ENCODE measurements at places on chromosomes 2 and 18.

GRCh38 chr2:172225786-172226185, 123.1 kb upstream of the DLX2 start:
- no peak for DNase-seq

GRCh38 chr2:61759005-61759404, 94.9 kb downstream of the FAM161A start:
- peak; percentile 80 for DNase-seq

GRCh38 chr2:38653715-38654527, 12.0 kb upstream of the GALM start:
- DNase-seq, result no peak

- DNase-seq, result no peak
Measured at GRCh38 chr2:199607914-199608313, 150.2 kb upstream of the SATB2 start.

- no peak for DNase-seq
Measured at GRCh38 chr2:105328281-105329196, 996 bp downstream of the TGFBRAP1 start.

DNA sequence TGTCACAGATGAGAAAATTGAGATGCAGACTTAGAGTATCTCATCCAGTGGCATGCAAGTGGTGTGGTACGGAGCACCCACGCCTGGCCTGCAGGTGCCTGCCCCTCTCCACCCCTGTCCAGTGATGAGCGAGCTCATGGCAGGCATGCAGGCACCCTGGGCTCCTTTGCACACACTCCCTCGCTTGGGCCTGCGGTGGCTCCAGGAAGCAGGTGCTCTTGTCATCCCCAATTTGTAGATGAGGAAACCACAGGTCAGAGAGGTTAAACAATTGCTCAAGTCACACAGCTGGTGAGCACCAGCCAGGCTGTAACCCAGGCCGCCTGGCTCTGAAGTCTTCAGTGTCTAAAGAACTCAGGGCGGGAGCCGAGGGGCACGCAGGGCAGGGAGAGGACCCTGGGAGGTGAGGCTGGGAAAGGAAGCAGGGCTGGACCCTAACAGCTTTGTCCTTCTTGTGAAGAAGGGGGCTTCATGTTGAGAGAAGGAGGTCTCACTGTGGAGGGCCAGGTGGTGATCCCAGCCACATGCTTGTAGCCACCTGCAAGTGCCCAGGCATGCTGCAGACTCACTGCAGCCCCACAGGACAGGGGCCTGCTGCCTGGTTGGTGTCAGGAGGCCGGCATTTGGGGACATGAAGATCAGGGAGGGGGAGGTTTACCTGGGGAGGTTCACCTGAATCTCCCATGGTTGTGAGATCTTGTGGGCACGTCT, 166.2 kb downstream of the SH3RF3 start:
- no peak for DNase-seq

GRCh38 chr18:69981948-69982347, 34.3 kb upstream of the CD226 start:
- DNase-seq, result no peak

GRCh38 chr2:218091746-218092145, 22.7 kb downstream of the RUFY4 start:
- no peak for DNase-seq

DNA sequence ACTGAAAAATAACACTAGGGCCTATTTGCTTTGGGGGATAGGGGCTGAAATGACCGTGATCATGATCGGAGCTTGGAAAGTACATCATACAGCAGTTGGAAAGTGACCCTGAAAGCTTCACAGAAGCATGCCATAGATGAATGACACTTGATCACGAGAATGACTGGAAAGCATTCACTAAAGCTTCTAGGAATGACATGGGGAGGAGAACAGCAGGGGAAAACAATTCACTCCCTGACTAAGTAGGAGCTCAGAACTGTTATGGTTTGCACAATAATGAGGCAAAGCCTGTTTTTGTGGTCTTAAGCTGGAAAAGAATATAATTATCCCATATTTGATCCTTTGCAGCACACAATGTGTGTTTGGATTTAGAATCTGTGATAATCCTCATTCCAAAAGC, 237.5 kb downstream of the NOL4 start:
- no peak for DNase-seq

DNA sequence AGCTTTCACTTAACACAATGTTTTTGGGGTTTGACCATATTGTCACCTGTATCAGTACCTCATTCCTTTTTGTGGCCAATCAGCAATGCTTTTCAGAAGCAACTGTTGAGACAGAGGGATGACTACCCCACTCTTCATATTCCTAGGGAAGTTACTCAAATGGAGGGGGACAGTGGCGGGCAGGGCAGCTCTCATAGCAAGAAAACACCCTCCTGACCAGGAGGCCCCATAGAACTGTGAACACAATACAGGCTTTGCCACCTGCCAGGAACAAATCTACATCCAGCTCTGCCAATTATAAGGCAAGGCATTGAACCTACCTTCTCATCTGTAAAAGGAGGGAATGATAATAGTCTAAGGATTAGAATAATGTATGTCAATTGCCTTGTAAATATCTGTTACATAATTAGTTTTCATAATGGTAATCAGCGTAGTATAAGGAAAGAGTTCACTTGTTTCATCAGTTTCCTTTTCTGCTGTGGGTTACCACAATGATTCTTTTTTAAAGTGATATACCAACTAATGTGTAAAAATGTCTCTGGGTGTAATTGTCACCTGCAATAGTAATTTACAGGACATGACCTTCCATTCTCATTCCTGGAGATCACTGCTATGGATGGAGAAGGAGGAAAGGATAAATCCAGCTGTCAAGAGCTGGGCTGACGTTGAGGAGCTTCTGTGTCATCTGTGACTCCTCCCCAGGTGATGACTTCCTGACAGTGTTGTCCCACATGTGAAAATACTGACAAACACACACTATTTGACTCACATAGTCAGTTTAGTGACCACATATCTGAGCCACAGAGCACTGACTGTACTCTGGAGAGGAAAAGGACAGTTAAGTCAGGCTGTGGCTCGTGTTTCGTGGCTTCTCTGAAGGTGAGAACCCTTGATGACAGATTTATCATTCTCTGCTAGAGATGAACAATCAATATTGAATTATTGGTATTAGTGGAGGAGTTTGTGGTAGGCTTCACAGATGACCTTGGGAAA, 13.5 kb downstream of the ALPK2 start:
- peak; percentile 27 for DNase-seq

DNA sequence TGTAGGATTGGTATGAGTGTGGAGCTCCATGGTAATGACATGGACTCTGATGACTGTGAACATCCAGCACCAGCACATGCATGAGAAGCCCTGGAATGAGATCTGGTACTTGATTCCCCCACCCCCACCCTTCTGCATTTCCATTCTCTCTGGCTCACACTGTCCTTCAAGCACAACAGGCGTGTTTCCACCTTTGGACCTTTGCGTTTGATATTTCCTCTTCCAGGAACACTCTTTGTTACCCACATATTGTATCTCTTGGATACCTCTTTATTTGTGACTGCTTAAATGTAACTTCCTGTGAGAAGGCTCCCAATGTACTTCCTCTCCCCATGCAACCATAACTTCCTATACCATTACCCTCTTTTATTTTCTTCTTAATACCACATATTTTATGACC, 263.8 kb downstream of the HNMT start:
- no peak for DNase-seq

GRCh38 chr18:47425365-47425764, 173.9 kb upstream of the SKOR2 start:
- no peak for DNase-seq
